ENCODE measurements at places on chromosomes 3 and 15.

GRCh38 chr15:43439268-43439667 lies 53.7 kb downstream of the TP53BP1 start:
- no peak for DNase-seq

GRCh38 chr15:92333709-92334108 lies 60.0 kb upstream of the ST8SIA2 start:
- no peak for DNase-seq

DNA sequence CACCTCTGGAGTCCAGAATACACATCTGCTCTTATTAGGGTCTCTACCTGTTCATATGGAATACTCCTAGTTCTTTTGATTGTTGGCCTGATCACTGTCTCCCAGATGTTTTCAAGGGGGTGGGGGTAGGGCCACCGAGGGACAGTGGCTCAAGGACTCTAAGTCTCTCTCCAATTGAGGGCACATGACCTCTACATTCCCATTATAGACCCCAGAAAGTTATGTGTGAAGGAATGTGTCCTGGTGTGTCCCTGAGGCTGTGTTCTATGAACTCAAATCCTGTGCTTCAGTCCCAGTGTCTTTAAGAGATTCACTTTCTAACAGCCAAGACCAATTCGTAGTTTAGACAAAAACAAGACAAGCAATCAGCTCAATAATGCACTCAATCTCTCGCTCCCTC lies 357.4 kb downstream of the ERC2 start:
- DNase-seq: no peak

- DNase-seq: no peak
These were observed 55.1 kb downstream of the GASK1A start for GRCh38 chr3:43034200-43034599.

GRCh38 chr3:24303057-24303754 lies 191.4 kb downstream of the THRB start:
- no peak for DNase-seq
